ENCODE measurements at places on chromosomes 3 and 15.

DNA sequence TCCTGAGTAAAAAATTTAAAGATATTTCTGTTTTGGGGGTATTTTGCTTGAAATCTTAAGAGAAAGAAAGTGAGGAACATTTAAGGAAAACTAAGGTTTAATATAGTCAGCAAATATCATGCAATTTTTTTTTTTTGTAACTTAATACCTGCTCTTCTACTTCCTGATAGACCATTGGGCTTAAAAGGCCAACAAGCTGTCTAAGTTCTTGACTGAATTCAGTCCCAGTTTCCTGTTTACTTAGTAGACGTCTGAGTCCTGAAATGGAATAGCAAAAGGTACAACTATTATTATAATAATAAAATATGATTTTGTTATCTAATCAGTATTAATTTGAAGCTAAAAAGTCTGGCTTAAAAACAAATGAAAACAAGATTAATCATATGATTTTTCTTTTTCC is 37.9 kb downstream of the IQCB1 start:
- no peak for DNase-seq

DNA sequence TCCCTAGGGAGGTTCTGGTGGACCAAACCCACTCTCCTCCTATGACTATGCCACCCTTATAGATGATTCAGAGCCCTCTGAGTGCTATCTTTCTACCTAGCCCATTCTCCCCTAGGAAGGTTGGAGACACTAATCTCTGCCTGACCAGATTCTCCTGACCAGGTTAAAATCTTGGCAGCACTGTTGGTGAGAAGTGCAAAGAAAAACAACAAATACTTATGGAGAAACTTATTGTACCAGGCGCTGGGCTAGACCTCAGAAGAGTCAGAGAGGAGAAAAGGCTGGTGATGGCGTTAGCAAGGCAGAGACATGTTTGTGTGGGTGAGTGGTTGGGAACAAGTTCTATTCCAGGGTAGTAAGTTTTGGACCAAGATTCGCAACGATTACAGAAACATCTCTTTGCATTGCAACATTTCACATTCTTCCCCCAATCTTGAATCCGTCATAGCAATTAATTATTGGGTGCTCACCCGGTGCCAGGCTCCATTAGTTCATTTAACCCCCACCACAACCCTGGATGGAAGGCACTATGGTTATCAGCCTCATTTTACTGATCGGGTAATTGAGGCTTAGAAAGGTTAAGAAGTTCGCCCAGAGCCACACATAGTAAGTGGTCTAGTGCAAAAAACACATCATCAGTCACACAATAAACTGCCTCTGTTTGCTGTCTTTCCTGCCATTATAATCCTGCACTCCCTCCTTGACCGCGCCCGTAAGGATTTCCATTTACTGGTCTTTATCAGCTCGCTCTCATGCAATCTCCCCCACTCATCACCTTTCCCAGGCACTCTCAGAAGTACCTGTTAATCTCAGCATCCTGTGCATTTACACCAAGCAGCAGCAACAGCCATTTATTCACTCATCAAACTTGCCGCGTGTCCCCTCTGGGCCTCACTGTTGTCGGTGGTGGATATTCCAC is 655 bp upstream of the TSPAN3 start:
- no peak for DNase-seq

GRCh38 chr15:63998489-63998888 is 47.8 kb downstream of the DAPK2 start:
- no peak for DNase-seq

GRCh38 chr3:140497331-140497730 is 180.5 kb upstream of the TRIM42 start:
- no peak for DNase-seq

DNA sequence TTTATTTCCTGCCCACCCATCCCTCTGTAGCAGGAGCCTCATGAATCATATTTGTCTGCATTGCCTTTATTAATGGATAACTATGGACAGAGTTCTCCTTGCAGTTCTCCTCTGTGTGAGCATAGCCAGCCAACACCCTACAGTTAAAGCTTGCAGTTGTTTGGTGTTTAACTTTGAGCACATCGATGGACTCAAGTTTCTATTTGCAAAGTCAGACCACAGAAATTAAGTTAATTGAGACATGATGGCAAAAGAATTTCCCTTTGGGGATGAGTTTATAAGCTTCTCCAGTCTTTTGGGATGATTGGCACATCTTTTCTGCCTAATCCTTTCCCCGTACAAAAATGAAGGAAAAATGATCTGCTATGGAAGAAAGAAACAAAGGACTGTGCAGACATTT is 398.9 kb upstream of the THBS1 start:
- no peak for DNase-seq

- no peak for DNase-seq
Observed at GRCh38 chr15:35657679-35658311, 111.8 kb upstream of the DPH6 start.

GRCh38 chr3:159825216-159825854 is 163.3 kb upstream of the IL12A start:
- DNase-seq: no peak

GRCh38 chr3:125061170-125061569 is 5.4 kb upstream of the HEG1 start:
- no peak for DNase-seq

Measured in caudate nucleus (tissue), 63 donors.